B cell (primary cell): ENCODE measurements at places on chromosomes 1 and 21.
A peak's percentile ranks its signal among the peaks of the same experiment; 100 is the strongest.

DNA sequence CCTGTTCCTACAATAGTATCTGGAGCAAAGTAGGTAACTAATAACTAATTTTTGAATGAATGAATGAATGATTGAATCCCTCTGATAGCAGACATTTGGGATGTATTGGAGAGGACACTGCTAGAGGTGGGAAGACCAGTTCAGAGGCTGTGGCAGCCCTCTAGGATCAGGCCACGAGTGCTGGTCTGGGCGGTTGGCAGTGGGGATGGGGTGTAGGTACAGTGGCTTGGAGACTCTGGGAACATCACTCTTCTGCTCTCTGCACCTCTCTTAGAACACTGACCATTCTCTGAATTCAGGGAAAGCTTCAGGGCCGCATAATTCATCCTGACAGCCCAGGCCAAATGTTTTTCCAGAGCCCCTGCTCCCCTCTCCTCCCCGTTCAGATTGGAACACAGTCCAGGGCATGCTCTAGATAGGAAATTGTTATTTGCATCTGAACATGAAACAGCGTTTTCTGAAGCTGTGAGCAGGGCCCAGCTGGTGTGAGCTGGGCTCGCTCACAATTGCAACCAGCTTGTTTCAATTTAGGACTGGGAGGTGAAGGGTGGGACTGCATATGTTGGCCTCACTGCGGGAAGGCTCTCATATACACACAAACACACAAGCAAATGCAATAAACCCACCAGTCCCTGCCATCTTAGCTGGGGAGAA, 253.1 kb upstream of the USP24 start:
- no peaks in the 10 kb centered on the region for H3K4me1 ChIP-seq
- no peak for DNase-seq
- H3K4me3 ChIP-seq = no peak overlapping the region

DNA sequence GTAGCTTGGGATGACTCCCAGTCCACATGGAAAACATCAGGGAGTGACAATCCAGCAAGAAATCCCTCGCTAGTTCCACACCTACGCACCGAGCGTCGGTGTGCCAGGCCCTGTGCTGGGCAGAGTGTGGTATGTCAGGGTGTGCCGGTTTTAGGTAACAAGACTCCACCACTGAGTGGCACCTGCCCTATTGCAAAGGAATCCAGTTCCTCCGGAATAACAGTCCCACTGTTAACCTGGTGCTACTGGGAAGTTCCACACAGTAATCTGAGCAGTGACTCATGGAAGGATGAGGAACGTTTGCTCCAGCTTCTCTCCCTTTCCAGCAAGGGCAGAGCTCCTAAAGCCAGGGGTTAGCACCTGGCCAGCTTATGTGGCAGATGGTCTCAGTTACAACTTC, 14.3 kb downstream of the RNF207 start:
- H3K4me1 ChIP-seq = no peaks in the 10 kb centered on the region
- DNase-seq = no peak
- H3K36me3 ChIP-seq = peaks cover 28% of the 10 kb centered on the region
- H3K27ac ChIP-seq = no peak overlapping the region
- no peaks in the 10 kb centered on the region for H3K27me3 ChIP-seq

DNA sequence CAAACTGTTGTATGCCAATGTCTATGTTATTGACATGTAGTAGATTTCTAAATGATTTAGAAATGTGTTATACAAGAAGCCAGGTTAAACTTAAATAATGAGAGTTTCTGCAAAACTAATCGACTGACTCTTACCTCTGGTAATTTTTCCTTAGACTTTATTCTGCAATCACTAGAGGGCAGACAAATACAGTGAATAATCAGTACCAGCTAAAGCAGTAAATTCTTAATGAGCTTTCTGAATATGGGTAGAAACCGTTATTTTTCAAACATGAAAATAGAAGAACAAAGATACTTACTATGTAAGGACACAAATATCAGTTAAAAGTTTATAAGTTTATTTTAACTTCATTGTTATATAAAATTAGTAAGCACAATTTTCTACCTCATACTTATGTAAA, 97.9 kb upstream of the RGS1 start:
- peak; percentile 64 for DNase-seq
- H3K27me3 ChIP-seq = peaks cover 11% of the 10 kb centered on the region
- no peaks in the 10 kb centered on the region for H3K36me3 ChIP-seq
- no peak overlapping the region for H3K27ac ChIP-seq

- peak; percentile 69 for DNase-seq
- no peaks in the 10 kb centered on the region for H3K36me3 ChIP-seq
- H3K4me1 ChIP-seq = peaks cover 62% of the 10 kb centered on the region
- peak overlapping the region; percentile 48 for H3K27ac ChIP-seq
Measured at GRCh38 chr1:91054780-91055481, 33.1 kb upstream of the ZNF644 start.

GRCh38 chr1:243270097-243270864, 14.4 kb downstream of the SDCCAG8 start:
- peaks cover 31% of the 10 kb centered on the region for H3K4me1 ChIP-seq
- peaks cover 18% of the 10 kb centered on the region for H3K36me3 ChIP-seq
- no peak for DNase-seq
- H3K27me3 ChIP-seq = no peaks in the 10 kb centered on the region

- H3K4me3 ChIP-seq = no peak overlapping the region
- no peak for DNase-seq
- no peak overlapping the region for H3K27ac ChIP-seq
- no peaks in the 10 kb centered on the region for H3K27me3 ChIP-seq
- no peaks in the 10 kb centered on the region for H3K4me1 ChIP-seq
- H3K36me3 ChIP-seq = no peaks in the 10 kb centered on the region
Measured at GRCh38 chr1:7555391-7556185, 215.5 kb upstream of the VAMP3 start.

- H3K4me3 ChIP-seq = peak within 1 kb of the TSS; percentile 50
- no peak within 1 kb of the TSS for H3K27ac ChIP-seq
- H3K27me3 ChIP-seq = peaks cover 41% of the 10 kb centered on the region
Measured at GRCh38 chr1:16155537-16156410, at the start of gene EPHA2. Gene EPHA2, minus strand, starts transcription at chr1:16156069. Its CDS starts 137 bp downstream, at chr1:16155932.

- H3K4me3 ChIP-seq = no peak overlapping the region
- no peak for DNase-seq
- no peaks in the 10 kb centered on the region for H3K36me3 ChIP-seq
- H3K27me3 ChIP-seq = no peaks in the 10 kb centered on the region
- H3K27ac ChIP-seq = no peak overlapping the region
- no peaks in the 10 kb centered on the region for H3K4me1 ChIP-seq
Measured at GRCh38 chr1:22760455-22760854, 49.8 kb downstream of the EPHB2 start.

DNA sequence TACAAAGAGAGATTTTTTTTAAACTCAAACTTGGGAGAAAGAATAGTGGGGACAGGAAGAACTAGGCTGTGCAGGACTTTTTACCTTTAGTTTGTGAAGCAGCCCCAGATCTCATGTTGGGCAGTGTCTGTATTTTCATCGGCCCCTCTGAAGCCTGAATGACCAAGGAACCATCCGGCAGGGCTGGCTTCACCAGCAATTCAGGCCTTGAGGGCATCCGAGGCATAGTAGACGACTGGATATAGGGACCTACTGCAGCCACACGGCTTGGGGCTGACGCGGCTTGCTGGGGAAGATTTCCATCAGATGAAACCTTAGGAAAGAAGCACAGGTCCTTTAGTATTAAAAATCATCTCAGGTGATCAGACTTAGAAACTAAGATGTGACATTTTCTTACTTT, 43.7 kb downstream of the TP53BP2 start:
- H3K4me3 ChIP-seq = no peak overlapping the region
- H3K36me3 ChIP-seq = peaks cover 80% of the 10 kb centered on the region
- H3K27ac ChIP-seq = no peak overlapping the region
- no peaks in the 10 kb centered on the region for H3K4me1 ChIP-seq
- DNase-seq = no peak

DNA sequence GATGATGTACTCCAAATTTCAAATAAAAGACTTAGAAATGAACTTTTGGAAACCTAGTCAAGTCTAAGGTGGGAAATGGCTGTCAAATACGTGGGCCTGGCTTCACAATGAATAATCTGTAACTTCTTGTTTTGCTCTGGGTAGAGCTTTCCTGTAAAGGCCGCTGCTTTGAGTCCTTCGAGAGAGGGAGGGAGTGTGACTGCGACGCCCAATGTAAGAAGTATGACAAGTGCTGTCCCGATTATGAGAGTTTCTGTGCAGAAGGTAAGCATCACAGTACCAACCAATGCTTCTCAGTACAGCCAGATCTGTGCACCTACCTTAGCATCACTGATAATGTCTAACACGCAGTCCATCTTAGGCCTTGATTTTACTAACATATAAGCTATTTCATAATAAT, 73.6 kb downstream of the TPR start:
- H3K27ac ChIP-seq = no peak overlapping the region
- H3K4me1 ChIP-seq = no peaks in the 10 kb centered on the region
- H3K36me3 ChIP-seq = no peaks in the 10 kb centered on the region
- no peak for DNase-seq
- H3K4me3 ChIP-seq = no peak overlapping the region
- H3K27me3 ChIP-seq = no peaks in the 10 kb centered on the region

DNA sequence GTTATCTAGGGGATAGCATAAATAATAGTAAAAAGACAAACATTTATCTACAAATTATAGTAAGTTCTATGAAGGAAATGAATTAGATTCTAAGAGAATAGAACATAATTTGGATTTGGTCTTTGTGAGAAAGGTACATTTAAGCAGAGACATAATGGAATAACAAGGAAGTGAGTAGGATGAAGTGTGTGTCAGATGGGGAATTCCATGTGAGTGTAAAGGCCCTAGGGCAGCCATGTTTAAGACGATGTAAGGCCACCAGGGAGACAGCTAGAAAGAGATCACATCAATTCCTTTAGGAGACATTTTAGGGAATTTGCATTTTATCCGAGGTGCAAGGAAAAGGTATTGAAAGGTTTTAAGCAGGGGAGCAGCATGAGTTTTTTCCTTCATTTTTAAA, 33.8 kb upstream of the ELAVL4 start:
- no peaks in the 10 kb centered on the region for H3K4me1 ChIP-seq
- no peak overlapping the region for H3K4me3 ChIP-seq
- no peak overlapping the region for H3K27ac ChIP-seq
- no peak for DNase-seq
